ENCODE measurements at places on chromosomes 13 and 19.

GRCh38 chr19:19745496-19746285 lies 12.8 kb upstream of the ZNF14 start:
- no peak for DNase-seq

GRCh38 chr13:87234981-87235380 lies 436.2 kb upstream of the SLITRK5 start:
- DNase-seq = no peak

- no peak for DNase-seq
Measured at GRCh38 chr13:42544246-42544926, 29.6 kb upstream of the TNFSF11 start.

DNA sequence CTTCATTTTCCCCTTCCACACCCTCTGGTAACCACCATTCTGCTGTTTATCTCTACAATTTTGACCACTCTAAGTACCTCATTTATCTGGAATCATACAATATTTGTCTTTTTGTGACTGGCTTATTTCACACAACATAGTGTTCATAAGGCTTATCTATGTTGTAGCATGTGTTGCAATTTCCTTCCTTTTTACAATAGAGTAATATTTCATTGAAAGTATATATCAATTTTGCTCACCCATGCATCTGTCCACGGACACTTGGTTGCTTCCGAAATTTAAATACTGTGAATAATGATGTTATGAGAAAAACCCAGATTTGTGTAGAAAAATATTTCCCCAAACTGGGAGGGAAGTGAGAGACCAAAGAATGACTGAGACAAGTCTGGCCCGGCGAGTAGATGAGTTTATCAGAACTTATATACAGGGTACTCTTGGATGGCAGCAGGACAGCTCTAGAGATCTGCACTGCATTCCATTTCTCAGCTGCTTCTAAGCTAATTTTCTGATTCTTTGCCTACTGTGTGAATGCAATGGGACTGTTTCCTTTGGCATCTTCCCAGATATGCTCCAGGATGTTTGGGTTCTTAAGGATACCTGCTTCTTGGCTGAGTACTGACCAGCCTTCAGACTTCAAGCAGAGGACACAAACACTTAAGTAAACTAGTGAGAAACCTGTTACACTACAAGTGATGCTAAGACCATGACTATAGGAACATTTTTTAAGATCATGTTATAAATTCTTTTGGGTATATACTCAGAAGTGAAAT lies 834.0 kb upstream of the PCDH9 start:
- DNase-seq = no peak

GRCh38 chr19:633786-634639 lies 676 bp upstream of the POLRMT start:
- no peak for DNase-seq

GRCh38 chr13:97945792-97946419 lies 7.6 kb upstream of the IPO5 start:
- DNase-seq = no peak

- DNase-seq = no peak
Measured at GRCh38 chr13:113162783-113163685, 4.6 kb downstream of the PROZ start.

- no peak for DNase-seq
Measured at GRCh38 chr13:35891507-35892441, 239.4 kb downstream of the DCLK1 start.

- DNase-seq = no peak
Measured at GRCh38 chr13:99342723-99343315, 35.6 kb upstream of the GPR183 start.

GRCh38 chr19:30696514-30696913 lies 324.3 kb downstream of the ZNF536 start:
- DNase-seq = peak; percentile 70

GRCh38 chr13:82248762-82249161 lies 1633.5 kb downstream of the SLITRK1 start:
- DNase-seq = no peak

DNA sequence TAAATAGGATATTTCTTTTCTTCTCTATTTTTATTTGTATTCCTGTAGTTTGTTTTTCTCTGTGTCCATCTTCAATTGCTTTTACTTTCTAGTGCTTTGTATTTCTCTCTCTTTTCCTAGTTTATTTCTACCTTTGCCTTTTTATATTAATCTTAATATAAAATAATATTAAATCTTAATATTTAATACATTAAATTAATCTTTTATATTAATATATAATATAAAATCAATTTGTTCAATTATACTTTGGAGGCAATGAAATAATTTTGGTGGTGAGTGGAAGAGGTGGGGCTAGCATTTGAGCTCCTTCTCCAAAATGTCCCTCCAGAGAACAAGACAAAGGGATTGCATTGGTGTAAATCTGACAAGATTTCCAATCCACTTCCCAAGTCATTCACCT lies 6.3 kb upstream of the CPB2 start:
- DNase-seq = no peak

DNA sequence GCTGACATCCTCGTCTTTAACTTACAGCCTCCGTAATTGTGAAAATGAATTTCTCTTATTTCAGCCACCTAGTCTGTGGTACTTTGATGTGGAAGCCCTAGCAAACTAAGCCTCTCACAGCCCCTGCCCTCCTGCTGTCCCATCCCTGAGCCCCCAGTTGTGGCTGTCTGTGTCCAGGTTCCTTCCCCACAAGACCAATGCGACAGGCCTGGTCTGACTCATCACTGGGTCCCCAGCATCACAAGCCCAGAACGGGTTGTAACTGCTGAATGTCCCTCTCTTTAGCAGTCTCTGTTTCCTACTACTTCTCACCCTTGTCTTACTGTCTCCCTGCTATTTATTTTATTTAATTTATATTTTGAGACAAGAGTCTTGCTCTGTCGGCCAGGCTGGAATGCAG lies 5.7 kb downstream of the POU2F2 start:
- no peak for DNase-seq

DNA sequence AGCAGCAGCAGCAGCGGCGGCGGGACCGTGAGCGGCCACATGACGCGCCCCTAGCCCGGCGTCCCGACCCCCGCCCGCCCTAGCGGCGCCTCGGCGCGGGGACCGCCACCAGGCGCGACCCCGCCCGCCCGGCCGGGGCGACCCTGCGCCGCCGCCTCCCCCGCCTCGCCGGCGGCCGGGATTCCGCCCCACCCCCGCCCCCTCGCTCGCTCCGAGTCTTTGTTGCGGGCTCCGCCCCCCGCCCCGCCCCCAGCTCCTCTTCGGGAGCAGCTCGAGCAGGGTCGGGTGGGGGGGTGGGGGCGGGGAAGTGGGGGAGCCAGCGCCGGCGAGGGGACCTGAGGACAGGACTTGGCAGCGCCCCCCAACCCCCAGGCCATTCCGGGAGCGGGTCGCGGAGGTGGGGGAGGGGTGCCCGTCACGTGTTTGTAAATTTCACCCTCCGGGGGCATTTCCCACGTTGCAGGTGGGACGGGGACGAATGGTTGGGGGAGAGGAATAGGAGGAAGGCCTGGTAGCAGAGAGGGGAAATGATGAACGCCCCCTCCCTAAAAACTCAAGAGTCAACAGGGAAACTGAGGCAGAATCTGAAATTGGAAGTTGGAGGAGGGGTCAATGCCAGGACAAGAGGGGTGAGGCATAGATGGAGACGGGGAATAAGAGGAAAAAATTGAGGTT lies at the start of gene OLFM2:
Gene OLFM2, minus strand, starts transcription at position 190 of the 675 bp plus-strand sequence. Its CDS starts 149 bp downstream, at position 41.
- no peak for DNase-seq

DNA sequence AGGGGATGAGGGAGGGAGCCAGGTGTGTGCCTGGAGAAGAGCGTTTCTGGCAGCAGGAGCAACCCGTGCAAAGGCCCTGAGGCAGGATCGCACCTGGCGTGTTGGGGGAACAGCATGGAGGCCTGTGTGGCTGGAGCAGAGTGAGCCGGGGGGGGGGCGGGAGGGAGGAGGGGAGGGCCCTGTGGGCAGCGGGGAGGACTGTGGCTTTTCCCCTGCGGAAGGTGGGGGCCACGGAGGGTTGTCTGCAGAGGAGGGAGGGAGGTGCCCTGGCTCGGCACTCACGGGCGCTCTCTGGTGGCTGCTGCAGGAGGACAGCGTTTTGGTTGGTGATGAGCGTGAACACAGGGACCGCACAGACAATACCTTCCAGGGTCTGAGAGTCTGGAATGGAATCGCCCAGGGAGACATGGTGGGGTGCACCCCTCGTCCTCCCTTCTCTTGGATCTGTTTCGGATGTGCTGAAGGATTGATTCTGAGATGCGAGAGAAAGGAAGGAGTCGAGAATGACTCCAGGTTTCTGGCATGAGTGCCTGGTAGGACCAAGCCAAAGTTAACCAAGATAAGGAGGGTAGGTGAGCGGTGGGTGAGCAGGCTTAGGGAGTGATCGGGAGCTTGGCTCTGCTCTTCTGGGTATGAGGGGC lies 6.5 kb downstream of the RAB11B start:
- DNase-seq = peak; percentile 80

DNA sequence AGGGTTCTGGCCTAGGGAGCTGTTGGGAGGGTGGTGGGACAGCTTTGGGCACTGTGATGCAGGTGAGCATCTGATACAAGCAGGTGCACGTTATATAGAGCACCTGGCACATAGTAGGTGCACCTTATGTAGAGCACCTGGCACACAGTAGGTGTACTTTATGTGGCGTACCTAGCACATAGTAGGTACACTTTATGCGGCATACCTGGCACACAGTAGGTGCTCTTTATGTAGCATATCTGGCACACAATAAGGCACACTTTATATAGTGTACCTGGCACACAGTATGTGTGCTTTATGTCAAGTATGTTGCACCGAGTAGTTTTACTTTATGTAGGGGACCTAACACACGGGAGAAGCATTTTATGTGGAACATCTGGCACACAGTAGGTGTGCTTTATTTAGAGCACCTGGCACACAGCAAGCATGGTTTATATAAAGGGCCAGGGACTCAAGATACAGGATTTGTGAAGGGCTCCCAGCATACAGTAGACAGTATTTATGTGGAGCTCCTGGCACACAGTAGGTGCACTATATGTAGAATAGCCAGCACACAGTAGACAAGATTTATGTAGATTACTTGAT lies 1.6 kb upstream of the CYP4F12 start:
- no peak for DNase-seq

GRCh38 chr19:29415507-29415906 lies 110.3 kb upstream of the VSTM2B start:
- no peak for DNase-seq

GRCh38 chr13:36211567-36211966 lies 2.8 kb downstream of the SOHLH2 start:
- DNase-seq = no peak

- DNase-seq = no peak
Measured at GRCh38 chr13:49062297-49062896, 86.7 kb downstream of the FNDC3A start.

GRCh38 chr19:49513746-49514118 lies 1.3 kb downstream of the FCGRT start:
- no peak for DNase-seq

- DNase-seq = peak; percentile 98
Measured at GRCh38 chr19:56477429-56478338, 539 bp upstream of the ZNF667 start.

GRCh38 chr13:86840250-86841191 lies 830.6 kb upstream of the SLITRK5 start:
- DNase-seq = no peak

DNA sequence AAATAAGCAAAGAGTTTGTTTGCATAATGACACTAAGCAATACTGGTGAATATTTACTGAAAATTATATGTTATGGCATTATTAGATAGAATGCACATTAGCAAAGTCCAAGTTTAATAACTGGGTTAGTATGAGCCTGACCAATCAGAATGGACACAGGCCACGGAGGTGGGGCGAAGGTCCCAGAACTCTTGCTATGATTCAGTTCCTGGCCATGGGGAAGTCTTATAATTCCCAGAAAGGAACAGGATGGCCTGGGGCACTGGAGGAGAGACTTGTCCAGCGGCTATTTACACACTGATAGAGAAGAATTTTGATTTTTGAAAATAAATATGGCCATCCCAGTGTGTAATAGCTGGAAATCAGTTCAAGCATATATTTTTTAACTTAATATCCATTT lies 372.0 kb downstream of the EFNB2 start:
- DNase-seq = no peak

- DNase-seq = no peak
Measured at GRCh38 chr13:38008636-38009035, 139.1 kb upstream of the TRPC4 start.

DNA sequence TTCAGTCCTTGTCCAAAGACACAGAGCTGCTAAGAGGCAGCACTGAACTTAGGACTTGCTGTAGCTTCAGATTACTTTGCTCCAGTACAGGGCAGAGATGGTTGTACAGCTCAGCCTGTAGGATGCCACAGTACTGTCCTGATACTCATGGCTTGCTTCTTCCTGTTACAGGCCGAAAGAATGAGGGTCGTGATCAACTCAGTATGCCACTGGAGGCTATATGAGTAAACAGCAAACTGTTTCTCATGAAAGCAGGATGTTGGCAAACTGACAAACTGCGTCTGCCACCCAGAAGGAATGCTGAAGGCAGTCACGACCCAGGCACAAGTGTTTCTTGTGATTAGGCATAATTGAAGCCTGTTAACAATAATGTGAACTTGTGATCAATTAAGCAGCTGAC lies 2.8 kb downstream of the ZNF749 start:
- DNase-seq = no peak

- peak; percentile 72 for DNase-seq
Measured at GRCh38 chr13:114282041-114282670, 755 bp downstream of the UPF3A start.

DNA sequence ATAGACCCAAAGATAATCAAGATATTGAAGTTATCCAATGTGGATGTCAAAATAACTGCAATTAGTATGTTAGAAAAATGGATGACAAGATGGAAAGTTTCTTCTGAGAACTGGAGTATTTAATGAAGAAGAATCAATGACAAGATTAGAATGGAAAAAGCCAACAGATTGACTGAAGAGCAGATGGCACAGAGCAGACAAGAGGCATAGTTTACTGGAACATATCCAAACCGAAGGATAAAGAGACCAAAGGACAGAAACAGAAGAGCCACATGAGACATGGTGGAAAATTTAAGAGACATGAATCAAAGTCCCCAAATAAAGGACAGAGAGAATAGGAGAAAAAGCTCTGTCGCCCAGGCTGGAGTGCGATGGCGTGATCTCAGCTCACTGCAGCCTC lies 89.6 kb upstream of the RXFP2 start:
- no peak for DNase-seq

DNA sequence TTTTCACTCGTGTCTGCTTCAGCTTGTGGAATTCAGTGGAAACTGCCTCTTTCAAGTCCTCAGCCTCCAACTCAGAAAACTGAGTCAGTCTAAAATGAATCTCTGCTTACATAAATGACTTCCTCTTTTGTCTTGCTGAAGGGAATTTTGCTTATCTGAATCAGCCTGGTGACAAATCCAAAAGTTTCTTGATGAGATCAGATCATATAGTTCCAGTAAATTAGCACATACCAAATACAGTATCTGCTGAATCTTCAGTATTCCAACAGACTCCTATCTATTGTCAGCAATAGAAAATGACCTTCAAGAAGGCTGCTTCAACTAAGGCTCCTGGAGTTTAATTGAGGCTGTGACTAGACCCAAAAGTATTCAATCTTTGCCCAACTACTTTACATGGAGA lies 290.0 kb downstream of the MZT1 start:
- no peak for DNase-seq

- no peak for DNase-seq
Measured at GRCh38 chr19:30647891-30648720, 275.9 kb downstream of the ZNF536 start.

GRCh38 chr19:15129856-15130585 lies 22.8 kb downstream of the SYDE1 start:
- no peak for DNase-seq

GRCh38 chr19:40078377-40078776 lies 12.4 kb downstream of the ZNF780A start:
- no peak for DNase-seq

GRCh38 chr19:55552620-55553019 lies 7.3 kb upstream of the SBK3 start:
- DNase-seq = peak; percentile 45
